ENCODE measurements at places on chromosomes 11 and 22. TPM values are rescaled to one million over a fixed set of nuclear protein-coding genes. Genes with fewer than 3 reads are reported as not detected.

DNA sequence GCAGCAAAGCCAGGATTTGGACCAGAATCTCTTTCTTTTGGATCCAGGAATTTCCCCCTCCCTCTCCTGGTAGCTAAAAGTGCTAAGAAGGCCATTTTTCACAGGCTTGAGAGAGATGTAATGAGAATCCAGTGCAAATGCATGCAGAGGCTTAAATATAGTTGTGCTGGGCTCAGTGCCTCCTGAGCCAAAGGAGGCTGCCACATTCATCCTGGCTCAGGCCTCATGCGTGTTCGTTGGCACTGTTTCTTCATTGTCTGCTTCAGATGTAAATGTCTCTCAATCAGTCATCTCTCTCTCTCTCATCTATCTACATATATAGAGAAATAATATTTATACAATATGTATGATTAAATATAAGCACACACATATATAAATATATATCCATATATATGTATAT lies 83.6 kb downstream of the INSC start:
- DNase-seq, result no peak
- H3K4me1 ChIP-seq, result no peaks in the 10 kb centered on the region
- no peaks in the 10 kb centered on the region for H3K27me3 ChIP-seq
- H3K36me3 ChIP-seq, result no peaks in the 10 kb centered on the region
- no peak overlapping the region for H3K4me3 ChIP-seq

DNA sequence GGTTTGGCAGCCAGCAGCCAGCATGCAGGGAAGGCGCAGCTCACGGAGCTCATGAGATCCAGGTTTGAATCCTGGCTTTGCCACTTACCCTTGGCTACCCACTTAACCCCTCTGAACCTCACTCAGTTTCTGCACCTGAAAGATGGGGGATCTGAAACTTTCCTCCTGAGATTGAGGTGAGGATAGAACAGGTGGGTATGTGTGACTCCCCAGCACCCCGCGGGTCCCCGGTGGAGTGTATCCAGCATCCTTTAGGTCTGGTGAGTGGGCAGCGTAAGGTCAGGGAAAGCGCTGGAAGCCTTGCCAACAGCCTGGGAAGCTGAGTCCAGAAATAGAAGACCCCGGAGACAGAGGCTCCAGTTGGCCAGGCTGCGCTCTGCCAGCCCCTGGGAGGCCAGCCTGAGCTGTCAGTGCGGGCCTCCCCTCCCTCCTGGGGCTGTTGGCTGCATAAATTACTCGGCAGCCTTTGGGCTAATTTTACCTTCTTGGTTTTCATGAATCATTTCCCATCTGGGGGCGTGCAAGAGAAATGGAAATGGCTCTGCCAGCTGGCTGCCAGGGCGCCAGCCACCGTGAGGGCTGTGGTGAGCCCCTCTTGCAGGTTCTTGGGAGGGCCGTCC lies 17.6 kb downstream of the PRDM11 start:
- H3K27ac ChIP-seq, result no peak overlapping the region
- H3K4me1 ChIP-seq, result no peaks in the 10 kb centered on the region
- H3K4me3 ChIP-seq, result no peak overlapping the region
- H3K36me3 ChIP-seq, result no peaks in the 10 kb centered on the region
- no peak for DNase-seq
- no peaks in the 10 kb centered on the region for H3K27me3 ChIP-seq

- no peaks in the 10 kb centered on the region for H3K4me1 ChIP-seq
- DNase-seq, result no peak
- H3K27ac ChIP-seq, result no peak overlapping the region
- peaks cover 10% of the 10 kb centered on the region for H3K36me3 ChIP-seq
Measured at GRCh38 chr22:37763652-37764051, 44.1 kb upstream of the GCAT start.

DNA sequence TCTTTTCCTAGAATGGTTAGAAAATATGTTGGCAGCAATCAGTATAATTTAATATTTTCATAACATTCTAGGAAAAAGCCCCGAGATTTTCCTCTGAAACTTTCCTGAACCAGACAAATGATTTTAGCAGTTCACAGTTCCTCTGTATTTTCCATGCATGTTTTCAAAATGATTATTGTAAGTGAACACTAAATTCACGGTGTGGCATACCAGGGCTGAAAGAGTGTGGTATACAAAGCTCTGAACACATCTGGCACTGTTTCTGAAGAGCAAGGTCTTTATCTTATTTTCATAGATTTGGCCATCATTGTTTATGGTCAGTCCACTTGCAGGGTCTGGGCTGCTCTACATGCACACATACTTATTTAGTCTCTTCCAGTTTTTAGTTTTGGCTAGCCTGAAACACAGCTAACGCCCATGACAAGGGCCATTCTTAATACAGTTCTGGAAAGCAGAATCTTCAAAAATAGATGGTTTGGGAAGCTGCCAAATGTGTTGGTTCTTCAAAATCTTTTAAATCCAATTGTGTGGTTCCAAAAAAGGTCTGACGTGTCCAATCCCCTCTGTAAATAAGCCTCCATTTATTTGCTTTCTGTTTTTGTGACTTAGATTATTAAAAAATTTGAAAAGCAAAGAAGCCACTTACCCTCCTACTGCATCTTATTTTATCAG lies 7.9 kb upstream of the GAB2 start:
- no peak overlapping the region for H3K27ac ChIP-seq
- H3K36me3 ChIP-seq, result no peaks in the 10 kb centered on the region
- no peak overlapping the region for H3K4me3 ChIP-seq
- H3K27me3 ChIP-seq, result no peaks in the 10 kb centered on the region
- no peak for DNase-seq

GRCh38 chr11:122863704-122864326 lies 18.7 kb upstream of the JHY start:
- H3K4me3 ChIP-seq, result no peak overlapping the region
- no peak overlapping the region for H3K27ac ChIP-seq
- peak; percentile 49 for DNase-seq
- no peaks in the 10 kb centered on the region for H3K36me3 ChIP-seq

- H3K4me3 ChIP-seq, result no peak overlapping the region
- no peak for DNase-seq
- H3K27ac ChIP-seq, result no peak overlapping the region
- H3K4me1 ChIP-seq, result no peaks in the 10 kb centered on the region
- H3K36me3 ChIP-seq, result no peaks in the 10 kb centered on the region
Measured at GRCh38 chr22:45552580-45553350, 50.1 kb downstream of the FBLN1 start.

DNA sequence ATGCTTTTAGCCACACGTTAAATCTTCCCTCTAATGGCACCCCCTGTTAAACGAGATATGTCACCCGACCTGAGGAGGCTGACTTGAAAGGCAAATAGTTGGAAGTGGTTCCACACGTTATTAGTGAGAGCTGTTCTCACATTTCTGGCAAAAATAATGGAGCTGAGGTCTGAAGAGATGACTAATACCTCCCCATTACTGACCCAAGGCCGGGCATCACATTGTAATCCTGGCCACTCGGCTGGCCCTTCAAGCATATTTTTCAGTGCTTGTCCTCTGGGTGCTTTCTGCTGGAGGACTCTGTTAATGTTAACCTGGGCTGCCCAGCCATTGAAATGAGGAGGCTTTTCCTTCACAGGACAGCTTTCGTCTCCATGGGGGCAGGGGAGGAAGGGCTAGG lies 260.0 kb upstream of the CADM1 start:
- no peaks in the 10 kb centered on the region for H3K36me3 ChIP-seq
- no peaks in the 10 kb centered on the region for H3K4me1 ChIP-seq
- no peak for DNase-seq
- no peak overlapping the region for H3K27ac ChIP-seq
- H3K4me3 ChIP-seq, result no peak overlapping the region

DNA sequence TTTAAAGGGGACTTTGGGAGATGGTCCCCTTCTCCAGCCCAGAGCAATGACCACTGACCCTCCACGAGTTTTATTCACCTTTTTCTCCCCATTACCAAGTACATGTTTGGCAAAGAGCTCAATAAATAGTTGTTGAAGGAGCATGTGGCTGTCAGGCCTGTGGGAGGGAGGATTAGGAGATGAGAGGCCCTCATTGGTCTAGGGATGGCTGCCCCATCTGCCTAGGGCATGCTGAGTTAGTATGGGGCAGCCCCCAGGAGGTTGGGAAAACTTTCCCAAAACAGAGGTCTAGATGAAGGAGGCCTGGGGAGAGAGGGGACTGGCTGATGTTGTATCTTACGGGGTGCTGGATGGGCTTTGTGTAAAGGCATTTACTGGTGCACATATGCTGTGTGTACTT lies 10.6 kb downstream of the MAFF start:
- peaks cover 12% of the 10 kb centered on the region for H3K4me1 ChIP-seq
- no peak overlapping the region for H3K4me3 ChIP-seq
- H3K36me3 ChIP-seq, result no peaks in the 10 kb centered on the region

DNA sequence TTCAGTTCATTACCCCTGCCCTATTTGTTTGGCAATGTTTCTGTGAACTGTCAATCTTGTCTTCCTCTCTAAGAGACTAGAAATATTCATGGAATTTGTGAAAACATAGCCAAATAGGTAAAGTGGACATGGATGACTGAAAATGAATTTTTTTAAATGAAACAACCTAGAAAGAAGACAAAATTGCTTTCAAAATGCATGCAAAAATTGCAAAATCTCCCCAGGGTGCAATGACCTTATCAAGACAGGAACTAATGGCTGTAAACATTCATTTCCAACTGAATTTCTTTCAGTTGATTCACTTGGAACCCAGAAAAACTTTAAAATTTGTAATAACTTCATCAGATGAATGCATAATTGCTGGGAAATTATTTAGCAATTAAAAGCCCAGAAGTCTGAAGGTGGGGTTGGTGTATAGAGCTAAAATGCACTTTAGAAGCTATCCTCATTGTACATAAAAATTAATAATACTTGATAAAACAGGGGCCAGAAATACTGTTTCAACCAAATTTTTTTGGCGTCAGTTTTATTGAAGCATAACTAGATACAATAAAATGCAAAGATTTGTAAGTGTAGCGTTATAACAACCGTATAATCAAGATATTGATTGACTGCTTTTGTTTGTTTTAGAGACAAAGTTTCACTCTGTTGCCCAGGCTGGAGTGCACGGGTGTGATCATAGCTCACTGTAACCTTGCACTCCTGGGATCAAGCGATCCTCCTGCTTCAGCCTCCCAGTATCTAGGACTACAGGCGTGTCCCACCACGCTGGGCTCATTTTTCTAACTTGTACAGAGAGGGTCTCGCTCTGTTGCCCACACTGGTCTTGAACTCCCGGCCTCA lies 27.6 kb upstream of the SLC35C1 start:
- H3K36me3 ChIP-seq, result no peaks in the 10 kb centered on the region
- H3K4me3 ChIP-seq, result no peak overlapping the region
- peaks cover 18% of the 10 kb centered on the region for H3K4me1 ChIP-seq
- no peak for DNase-seq
- no peak overlapping the region for H3K27ac ChIP-seq

DNA sequence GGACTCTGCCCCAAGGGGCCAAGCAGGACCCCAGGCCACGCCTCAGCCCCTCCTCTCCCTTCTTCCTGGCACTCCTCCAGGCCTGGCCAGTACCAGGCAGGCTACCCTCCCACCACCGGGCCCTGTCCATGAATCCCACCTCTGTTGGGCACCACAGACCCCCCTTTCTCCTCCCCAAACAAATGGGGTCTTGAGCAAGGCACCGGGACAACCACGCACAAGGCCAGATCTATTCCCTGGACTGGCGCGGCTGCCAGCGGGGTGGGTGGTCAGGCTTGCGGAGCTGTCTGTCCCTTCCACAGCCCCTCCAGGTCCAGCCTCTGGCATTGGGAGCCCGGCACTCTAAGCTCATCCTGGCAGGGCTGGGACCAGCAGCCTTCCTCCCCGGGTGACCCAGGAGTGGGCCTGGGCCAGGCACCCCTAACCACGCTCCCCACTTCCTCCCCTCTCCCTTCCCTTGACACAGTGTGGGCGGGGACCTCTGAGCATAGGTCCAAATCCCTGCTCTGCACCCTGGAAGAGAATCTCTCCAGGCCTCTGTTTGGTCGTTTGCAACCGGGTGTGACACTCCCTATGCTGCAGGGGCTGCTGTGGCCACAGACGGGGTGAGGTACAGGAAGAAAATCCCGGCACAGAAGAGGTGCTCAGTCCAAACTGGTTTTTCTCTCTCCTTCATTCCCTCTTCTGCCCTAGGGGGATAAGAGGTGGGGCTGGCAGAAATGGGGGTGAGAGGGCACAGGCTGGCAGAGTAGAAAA lies 14.6 kb downstream of the ELFN2 start:
- no peak overlapping the region for H3K4me3 ChIP-seq
- H3K4me1 ChIP-seq, result peaks cover 10% of the 10 kb centered on the region
- no peak for DNase-seq
- no peaks in the 10 kb centered on the region for H3K36me3 ChIP-seq

GRCh38 chr11:68584097-68584496 lies 100.2 kb upstream of the GAL start:
- H3K4me1 ChIP-seq, result no peaks in the 10 kb centered on the region
- H3K36me3 ChIP-seq, result peaks cover 46% of the 10 kb centered on the region
- H3K4me3 ChIP-seq, result no peak overlapping the region
- H3K27ac ChIP-seq, result no peak overlapping the region
- DNase-seq, result peak; percentile 46

DNA sequence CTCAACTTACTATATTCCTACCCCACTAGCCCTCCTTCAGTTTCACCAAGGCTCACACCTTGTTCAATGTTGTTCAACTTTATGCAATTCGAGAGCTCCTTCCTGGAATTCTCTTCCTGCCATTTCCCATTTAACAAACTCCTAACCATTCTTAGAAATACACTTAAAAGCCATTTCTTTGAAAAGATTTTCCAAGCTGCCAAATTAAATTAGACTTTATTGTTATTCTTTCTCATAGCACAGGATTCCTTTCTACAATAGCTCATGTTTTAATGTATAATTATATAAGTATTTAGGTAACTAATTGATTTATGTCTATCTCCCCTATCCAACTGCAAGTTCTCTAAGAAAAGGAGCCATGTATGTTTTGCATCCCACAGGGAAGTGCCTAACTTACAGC lies 52.7 kb upstream of the CTSC start:
- no peak overlapping the region for H3K4me3 ChIP-seq
- no peaks in the 10 kb centered on the region for H3K36me3 ChIP-seq
- no peak for DNase-seq
- no peak overlapping the region for H3K27ac ChIP-seq
- H3K27me3 ChIP-seq, result no peaks in the 10 kb centered on the region
- H3K4me1 ChIP-seq, result no peaks in the 10 kb centered on the region

DNA sequence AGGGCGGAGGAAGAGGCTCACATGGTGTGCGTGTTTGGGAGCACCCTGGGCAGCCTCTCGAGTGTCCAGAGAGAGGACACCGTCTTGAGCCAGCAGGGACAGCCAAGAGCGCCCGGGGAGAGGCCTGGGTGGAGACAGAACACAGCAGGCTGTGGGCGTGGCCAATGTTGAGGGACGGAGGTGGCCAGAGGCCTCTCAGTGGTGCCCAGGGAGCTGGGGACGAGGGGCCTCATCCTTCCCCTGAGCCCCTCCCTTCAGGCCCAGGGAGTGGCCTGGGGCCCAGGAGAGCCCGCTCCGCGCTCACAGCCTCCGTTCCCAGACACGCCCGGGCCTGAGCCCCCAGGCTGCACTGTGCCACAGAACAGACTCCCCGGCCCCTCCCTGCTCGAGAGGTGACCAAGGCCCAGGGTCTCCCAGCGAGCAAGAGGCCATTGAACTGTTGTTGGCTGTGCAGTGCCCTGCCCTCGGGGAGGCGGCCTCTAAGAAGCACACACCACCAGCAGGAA lies 48.4 kb downstream of the CDKN1C start:
- no peaks in the 10 kb centered on the region for H3K36me3 ChIP-seq
- no peaks in the 10 kb centered on the region for H3K4me1 ChIP-seq
- no peak overlapping the region for H3K27ac ChIP-seq
- no peak for DNase-seq

The NLRP14 gene
- total RNA-seq, result not detected

The IFTAP gene
- total RNA-seq, result 1.9 TPM

The TSKU gene
- total RNA-seq, result not detected

The KRTAP5-10 gene
- not detected for total RNA-seq

The NXF1 gene
- 195 TPM for total RNA-seq

The APOL3 gene
- 229 TPM for total RNA-seq

The IL18 gene
- total RNA-seq, result not detected

The IGSF22 gene
- total RNA-seq, result 5.3 TPM

The C22orf31 gene
- total RNA-seq, result not detected

The DAGLA gene
- 0.30 TPM for total RNA-seq

The LRRC32 gene
- 0.38 TPM for total RNA-seq

The C11orf42 gene
- total RNA-seq, result not detected

Measured in CD4-positive, alpha-beta memory T cell (primary cell).